ENCODE measurements at places on chromosomes 4 and X.

DNA sequence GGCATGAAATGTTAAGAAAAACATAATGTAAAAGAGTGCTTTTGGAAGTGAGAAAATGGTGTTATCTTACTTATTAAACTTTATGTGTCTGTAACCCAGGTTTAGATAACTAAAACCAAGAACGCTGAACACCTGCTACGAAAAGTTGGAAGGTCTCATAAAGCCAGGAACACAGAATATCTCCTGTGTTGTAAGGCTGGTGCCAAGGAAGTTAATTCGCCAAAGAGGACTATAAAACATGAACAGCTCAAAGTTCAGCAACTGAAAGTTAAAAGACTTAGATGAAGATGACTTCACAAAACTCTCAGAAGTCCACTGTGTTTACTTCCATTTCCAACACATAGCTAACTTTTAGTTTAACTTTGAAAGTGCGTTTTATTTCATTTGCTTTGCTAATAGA, 54.3 kb downstream of the GPRIN3 start:
- no peak for DNase-seq

GRCh38 chr4:84985952-84986351, 19.5 kb upstream of the WDFY3 start:
- no peak for DNase-seq

- DNase-seq = no peak
Measured at GRCh38 chrX:50952406-50952805, 41.9 kb downstream of the BMP15 start.

DNA sequence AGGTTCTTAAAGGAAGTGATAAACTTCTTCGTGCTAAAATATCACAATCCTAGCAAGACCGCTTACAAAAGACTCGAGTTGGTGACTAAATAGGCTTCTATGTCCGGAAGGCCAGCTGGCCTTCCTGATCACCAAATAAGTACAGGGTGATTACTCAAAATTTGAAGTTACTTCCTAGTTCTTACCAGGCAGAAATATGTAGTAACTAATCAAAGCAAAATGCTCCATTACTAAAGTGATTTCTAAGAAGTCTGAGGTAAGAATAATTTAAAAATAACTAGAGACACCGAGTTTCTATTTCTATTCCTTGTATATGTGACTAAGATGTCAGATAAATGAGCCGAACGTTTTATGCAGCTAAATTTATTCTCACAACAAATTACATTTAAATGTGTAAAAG, 62.2 kb downstream of the NSUN7 start:
- DNase-seq = no peak

DNA sequence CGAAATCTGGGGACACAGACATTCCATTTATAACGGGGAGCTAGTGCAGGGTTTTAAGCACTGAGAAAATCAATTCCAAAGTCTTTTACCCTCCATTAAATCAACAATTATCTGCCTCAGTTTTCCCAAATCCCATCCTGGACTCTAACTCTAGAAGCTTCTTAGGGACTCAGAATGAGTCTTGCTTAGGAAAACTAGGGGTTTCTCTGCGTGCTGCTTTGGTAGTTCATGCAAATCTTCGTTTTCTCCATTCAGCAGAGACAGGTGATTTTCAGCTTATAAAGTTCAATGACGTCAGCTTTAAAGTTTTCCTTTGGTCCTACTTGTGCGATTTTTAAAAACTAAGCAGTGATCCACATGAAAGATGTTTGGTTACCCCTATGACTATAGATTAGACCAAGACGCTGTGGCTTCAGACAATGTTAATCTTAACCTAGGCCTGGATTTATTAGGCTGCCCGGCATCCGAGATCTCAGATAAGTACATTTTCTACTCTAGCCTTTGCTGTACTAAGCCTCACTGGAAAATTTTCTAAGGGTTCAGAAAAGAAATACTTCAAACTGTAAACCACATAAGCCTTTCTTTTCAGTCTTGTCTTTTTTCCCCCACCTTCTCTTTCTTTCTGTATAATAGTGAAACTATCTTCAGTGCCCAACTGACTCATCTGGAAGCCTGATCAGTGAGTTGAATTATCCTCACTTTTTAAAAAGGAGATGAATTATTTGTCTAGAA, 121.4 kb upstream of the GATB start:
- DNase-seq = no peak

- DNase-seq = no peak
Measured at GRCh38 chrX:49876750-49877149, 2.5 kb upstream of the USP27X start.

DNA sequence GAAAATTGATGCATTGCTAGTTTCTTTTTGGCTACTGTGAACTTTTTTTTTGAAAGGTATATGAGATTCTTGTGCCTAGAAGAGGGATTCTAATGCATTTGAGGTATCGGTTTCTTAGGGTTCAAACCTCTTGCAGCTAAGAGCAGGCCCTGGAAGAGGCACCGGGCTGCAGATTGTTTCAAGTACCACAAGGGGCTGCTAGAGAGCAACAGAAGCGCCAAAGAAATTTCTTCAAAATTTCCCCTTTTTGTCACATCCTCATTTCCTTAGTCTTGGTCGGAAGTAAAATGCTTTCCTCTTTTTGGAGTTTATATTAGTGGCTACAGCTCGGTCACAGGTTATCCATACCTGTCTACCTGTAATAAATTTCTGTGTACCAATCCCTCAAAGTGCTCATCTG, 89.8 kb downstream of the PDGFRA start:
- DNase-seq = no peak

DNA sequence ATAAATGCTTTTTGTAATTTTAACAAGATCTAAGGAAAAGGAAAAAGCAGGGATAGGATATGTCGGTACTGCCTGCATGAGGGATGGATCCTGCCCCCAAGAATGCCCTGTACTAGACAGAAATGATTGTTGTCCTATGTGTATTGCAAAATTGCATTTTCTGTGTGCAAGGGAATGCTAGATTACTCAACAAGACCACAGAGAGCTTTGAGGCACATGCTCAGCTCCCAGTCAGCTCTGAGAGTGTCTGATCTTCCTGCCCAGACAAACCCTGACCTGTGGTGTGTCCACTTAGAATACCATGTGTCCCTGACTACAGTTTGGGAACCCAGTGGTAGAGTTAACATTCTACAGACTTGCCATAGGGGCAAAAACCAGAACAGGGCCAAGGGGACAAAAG, 129.2 kb upstream of the PAK3 start:
- DNase-seq = no peak

GRCh38 chr4:26104056-26104685, 190.2 kb downstream of the SMIM20 start:
- no peak for DNase-seq

DNA sequence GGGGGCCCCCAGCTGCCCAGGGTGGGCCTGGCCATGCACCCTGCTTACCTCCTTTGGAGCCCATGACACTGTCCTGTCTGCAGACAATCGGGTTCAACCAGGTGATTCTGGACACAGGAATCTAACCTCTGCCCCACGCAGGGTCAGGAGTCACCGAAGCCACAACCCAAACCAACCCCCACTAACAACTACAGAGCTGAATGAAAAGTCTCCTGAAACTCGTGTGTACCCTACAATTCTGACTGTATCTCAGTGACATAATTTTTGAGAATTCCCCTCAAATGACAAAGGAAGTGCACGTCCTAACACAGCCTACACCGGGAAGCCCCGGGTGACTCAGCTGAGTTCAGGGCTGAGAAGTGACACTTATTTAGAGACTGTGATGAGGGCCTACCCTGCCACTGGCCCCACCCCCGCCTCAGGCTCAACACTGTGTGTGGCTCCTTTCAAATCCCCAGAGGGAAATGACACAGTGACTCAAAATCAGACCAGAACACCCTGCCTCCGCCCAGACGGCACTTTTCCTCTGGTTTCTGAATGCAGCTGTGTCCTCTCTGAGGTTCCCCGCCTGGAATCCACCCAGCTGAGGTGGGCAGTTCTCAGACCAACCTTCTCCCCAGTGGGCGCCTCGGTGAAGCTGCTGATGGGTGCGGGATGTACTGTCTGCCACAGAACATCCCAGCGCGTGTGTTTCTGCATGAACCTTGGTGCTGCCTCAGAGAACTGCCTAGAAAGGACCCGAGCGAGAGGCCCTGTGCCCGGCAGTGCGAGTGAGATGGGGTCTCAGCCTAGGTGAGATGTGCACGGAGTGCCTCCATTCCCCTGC, 9.9 kb downstream of the TNIP2 start:
- peak; percentile 87 for DNase-seq

GRCh38 chr4:88143504-88143903, 14.9 kb downstream of the ABCG2 start:
- DNase-seq = no peak

DNA sequence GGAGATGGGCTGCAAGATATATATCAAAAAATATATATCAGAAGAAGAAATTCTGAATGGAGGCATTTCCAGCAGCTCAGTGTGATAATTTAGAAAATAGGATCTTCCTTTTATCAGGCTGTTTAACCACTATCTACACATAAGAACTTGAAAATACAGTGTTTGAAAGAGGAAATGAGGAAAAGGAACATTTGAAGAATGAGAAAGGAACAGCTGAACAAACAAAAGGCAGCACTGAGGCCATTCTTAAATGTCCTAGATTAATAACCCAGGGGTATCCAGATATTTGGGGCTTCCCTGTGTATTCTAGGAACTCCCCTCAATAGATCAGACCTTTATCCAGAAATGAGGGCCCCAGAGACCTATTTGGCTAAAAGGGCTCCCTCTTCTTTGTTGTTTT, 4.1 kb downstream of the SLC39A8 start:
- no peak for DNase-seq

GRCh38 chrX:117407449-117408150, 709.0 kb downstream of the KLHL13 start:
- no peak for DNase-seq

DNA sequence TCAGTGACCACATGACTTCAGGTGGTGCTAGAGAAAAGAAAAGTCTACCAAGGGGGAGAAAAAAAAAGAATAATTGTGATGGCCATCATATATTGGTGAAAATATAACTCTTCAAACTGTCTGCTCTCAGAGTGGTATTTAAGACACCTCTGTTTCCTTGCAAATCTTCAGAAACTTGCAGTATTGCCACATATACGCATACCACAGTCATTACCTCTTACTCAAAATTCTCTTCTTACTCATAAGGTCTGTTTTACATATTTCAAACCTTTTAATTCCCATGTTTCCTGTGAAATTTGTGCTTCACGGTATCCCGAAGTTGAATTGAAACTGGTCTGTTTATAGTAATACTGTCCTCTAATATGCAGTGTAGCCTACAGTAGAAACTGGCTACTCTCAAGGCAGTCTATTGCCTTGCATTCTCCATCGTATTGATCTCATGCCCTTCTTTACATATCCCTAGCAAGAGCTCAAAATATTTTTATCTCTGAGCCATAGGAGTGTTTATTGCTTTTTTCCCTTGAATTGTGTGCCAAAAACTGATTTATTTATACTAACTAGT, 34.7 kb upstream of the LHFPL1 start:
- no peak for DNase-seq

DNA sequence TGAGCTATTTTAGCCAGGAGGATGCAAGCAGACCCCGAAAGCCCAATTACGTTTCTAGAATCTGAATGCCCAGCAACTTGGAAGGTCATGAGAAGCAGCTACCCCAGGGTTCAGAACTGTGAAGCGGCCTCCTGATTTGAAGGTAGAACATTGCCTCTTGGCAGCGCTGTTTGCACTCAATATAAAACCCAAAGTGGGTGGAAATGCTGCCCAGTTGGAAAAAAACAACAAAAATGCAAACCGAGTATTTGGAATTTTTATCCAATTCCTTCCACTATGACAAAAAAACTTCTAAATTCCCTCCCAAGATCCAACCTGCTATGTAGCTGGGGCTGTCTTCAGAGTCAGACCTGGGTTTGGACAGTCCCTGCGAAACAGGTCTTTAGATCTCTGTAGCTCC, 103.3 kb upstream of the RBPJ start:
- no peak for DNase-seq

DNA sequence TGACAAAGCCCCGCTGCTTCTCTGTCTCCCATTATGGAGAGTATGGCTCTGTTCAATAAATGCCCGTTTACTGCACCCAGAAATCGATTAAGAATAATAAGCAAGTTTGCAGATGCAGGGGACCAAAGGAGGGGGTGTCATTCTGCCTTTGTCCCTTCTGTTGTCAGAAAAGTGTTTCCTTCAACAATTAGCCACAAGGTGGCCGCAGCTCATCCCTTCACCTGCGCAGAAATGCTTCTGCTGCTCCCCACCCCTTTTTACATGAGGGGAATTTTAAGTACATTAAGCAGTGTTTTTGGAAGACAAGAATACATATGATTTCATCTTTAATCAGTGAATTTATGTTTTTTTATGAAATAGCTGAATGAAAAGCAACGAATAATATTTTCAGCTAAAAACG, 175.6 kb upstream of the ARX start:
- DNase-seq = no peak

Data from stimulated activated CD4-positive, alpha-beta T cell treated with anti-CD3 and anti-CD28 coated beads, Interleukin-15, amount 100 ng/mL, for 1 hour (primary cell).